ENCODE measurements at places on chromosomes 12 and 14.

GRCh38 chr14:69048456-69048855 is 69.4 kb upstream of the ACTN1 start:
- no peak for DNase-seq
- no peak overlapping the region for H3K27ac ChIP-seq
- H3K4me3 ChIP-seq = no peak overlapping the region
- no peaks in the 10 kb centered on the region for H3K27me3 ChIP-seq
- peaks cover 25% of the 10 kb centered on the region for H3K4me1 ChIP-seq

GRCh38 chr14:74950795-74951442 is 4.5 kb downstream of the PGF start:
- H3K36me3 ChIP-seq = no peaks in the 10 kb centered on the region
- peak overlapping the region; percentile 23 for H3K27ac ChIP-seq
- peaks cover 18% of the 10 kb centered on the region for H3K4me1 ChIP-seq
- no peaks in the 10 kb centered on the region for H3K27me3 ChIP-seq
- no peak overlapping the region for H3K4me3 ChIP-seq

- no peak overlapping the region for H3K27ac ChIP-seq
- H3K36me3 ChIP-seq = no peaks in the 10 kb centered on the region
- H3K27me3 ChIP-seq = no peaks in the 10 kb centered on the region
- no peak overlapping the region for H3K4me3 ChIP-seq
- no peak for DNase-seq
Measured at GRCh38 chr12:78406828-78407227, 457.7 kb upstream of the SYT1 start.

- peak within 1 kb of the TSS; percentile 88 for H3K27ac ChIP-seq
- H3K27me3 ChIP-seq = no peaks in the 10 kb centered on the region
- peak within 1 kb of the TSS; percentile 77 for H3K4me3 ChIP-seq
- peaks cover 29% of the 10 kb centered on the region for H3K36me3 ChIP-seq
- peaks cover 15% of the 10 kb centered on the region for H3K4me1 ChIP-seq
- DNase-seq = peak; percentile 98
Measured at GRCh38 chr14:24232121-24232644, at the start of gene NEDD8. NEDD8 (minus strand) TSS chr14:24232367; CDS start chr14:24232267, 100 bp downstream.

GRCh38 chr12:24297516-24297915 is 348.0 kb upstream of the SOX5 start:
- no peaks in the 10 kb centered on the region for H3K27me3 ChIP-seq
- no peaks in the 10 kb centered on the region for H3K36me3 ChIP-seq
- no peak for DNase-seq
- H3K27ac ChIP-seq = peak overlapping the region; percentile 12
- no peak overlapping the region for H3K4me3 ChIP-seq

GRCh38 chr12:12398026-12398859 is 41.4 kb downstream of the BORCS5 start:
- H3K27ac ChIP-seq = no peak overlapping the region
- no peak overlapping the region for H3K4me3 ChIP-seq
- H3K27me3 ChIP-seq = no peaks in the 10 kb centered on the region
- H3K36me3 ChIP-seq = no peaks in the 10 kb centered on the region
- DNase-seq = peak; percentile 28

- H3K4me3 ChIP-seq = no peak overlapping the region
- H3K27me3 ChIP-seq = no peaks in the 10 kb centered on the region
- no peaks in the 10 kb centered on the region for H3K4me1 ChIP-seq
- peak; percentile 31 for DNase-seq
- H3K36me3 ChIP-seq = no peaks in the 10 kb centered on the region
Measured at GRCh38 chr12:104733717-104734175, 224.3 kb downstream of the SLC41A2 start.

GRCh38 chr12:54388237-54389133 is 4.0 kb upstream of the ZNF385A start:
- no peak overlapping the region for H3K4me3 ChIP-seq
- no peak for DNase-seq
- no peaks in the 10 kb centered on the region for H3K27me3 ChIP-seq

DNA sequence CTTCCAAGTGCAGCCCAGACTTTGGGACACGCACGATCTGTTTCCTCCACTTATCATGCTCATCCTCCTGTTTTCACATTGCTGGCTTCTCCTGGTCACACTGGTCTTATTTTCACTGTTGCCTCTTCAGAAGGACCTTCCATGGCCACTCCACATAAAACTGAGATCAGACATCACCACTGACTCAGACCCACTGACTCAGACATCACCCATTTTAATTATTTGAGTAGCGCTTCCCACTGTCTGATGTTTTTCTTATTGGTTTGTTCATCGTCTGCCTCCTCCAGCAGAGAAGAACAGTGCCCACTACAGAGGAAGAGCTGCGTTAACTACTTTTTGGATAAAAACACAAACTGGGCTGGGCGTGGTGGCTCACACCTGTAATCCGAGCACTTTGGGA is 270.5 kb upstream of the PWP1 start:
- no peaks in the 10 kb centered on the region for H3K36me3 ChIP-seq
- no peaks in the 10 kb centered on the region for H3K4me1 ChIP-seq
- H3K27me3 ChIP-seq = no peaks in the 10 kb centered on the region
- H3K4me3 ChIP-seq = no peak overlapping the region
- DNase-seq = no peak
- no peak overlapping the region for H3K27ac ChIP-seq

GRCh38 chr12:132614861-132615578 is 3.6 kb upstream of the P2RX2 start:
- peaks cover 5% of the 10 kb centered on the region for H3K4me1 ChIP-seq
- no peak overlapping the region for H3K4me3 ChIP-seq
- no peak overlapping the region for H3K27ac ChIP-seq
- DNase-seq = peak; percentile 92

GRCh38 chr12:92558215-92558773 is 144.5 kb upstream of the PLEKHG7 start:
- H3K36me3 ChIP-seq = no peaks in the 10 kb centered on the region
- no peaks in the 10 kb centered on the region for H3K4me1 ChIP-seq
- no peaks in the 10 kb centered on the region for H3K27me3 ChIP-seq

DNA sequence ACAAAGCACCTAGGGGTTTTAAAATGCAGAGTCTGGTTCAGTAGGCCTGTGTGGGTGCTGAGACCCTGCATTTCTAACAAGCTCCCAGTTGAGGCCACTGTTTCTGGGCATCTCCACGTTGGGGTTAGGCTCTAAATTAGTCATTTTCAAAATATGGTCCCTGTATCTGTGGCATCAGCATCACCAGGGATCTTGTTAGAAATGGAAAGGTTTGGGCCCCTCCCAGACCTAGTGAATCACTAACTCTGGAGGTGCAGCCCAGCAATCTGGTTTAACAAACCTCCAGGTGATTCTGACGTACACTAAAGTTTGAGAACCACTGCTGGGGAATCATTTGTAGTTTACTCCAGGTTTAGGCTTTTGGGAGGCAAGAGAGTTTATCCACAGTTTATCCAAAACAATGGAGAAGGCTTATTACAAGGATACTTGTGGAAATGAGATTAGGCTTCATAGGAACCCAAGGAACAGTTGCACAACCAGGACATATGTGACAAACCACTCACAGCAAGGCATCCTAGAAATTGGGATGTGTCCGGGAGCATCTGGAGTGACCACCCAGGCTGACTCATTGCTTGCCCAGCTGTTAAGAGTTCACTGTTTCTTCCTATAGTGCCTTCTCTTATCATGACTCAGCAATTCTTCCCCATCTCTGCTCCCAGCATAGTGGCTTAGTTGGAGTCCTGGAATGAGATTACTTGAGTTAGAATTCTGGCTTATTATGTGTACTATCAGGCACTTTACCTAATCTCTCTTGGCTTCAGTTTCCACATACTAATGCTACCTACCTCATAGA is 71.6 kb upstream of the STXBP6 start:
- H3K27me3 ChIP-seq = no peaks in the 10 kb centered on the region
- no peaks in the 10 kb centered on the region for H3K4me1 ChIP-seq
- no peaks in the 10 kb centered on the region for H3K36me3 ChIP-seq
- no peak overlapping the region for H3K27ac ChIP-seq

DNA sequence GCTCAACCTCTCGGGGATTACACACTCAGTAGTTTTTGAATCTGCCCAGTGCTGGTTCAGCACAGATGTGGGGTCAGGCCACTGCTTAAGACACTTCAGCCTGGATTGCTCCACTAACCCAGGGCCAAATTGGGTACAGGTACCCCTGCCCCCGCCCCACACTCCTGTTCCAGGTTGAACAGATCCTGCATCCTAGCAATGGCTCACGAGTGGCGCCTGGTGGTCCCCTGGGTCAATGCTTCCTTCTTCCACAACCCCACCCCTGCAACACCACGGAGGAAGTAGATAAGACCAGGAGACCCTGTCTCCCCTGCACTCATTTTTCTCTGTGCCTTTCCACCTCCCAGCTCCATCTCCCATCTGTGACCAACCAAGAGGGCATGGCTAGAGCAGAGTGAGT is 108.4 kb downstream of the ESRRB start:
- no peak overlapping the region for H3K4me3 ChIP-seq
- H3K4me1 ChIP-seq = peaks cover 23% of the 10 kb centered on the region
- DNase-seq = no peak
- H3K27ac ChIP-seq = no peak overlapping the region
- no peaks in the 10 kb centered on the region for H3K36me3 ChIP-seq
- no peaks in the 10 kb centered on the region for H3K27me3 ChIP-seq

- no peaks in the 10 kb centered on the region for H3K36me3 ChIP-seq
- H3K27me3 ChIP-seq = no peaks in the 10 kb centered on the region
- no peak overlapping the region for H3K27ac ChIP-seq
- no peak overlapping the region for H3K4me3 ChIP-seq
- DNase-seq = no peak
- H3K4me1 ChIP-seq = peaks cover 29% of the 10 kb centered on the region
Measured at GRCh38 chr12:121927813-121928212, 9.4 kb downstream of the CFAP251 start.

- DNase-seq = peak; percentile 89
- H3K36me3 ChIP-seq = no peaks in the 10 kb centered on the region
- no peaks in the 10 kb centered on the region for H3K27me3 ChIP-seq
- H3K27ac ChIP-seq = no peak overlapping the region
- peaks cover 17% of the 10 kb centered on the region for H3K4me1 ChIP-seq
- H3K4me3 ChIP-seq = no peak overlapping the region
Measured at GRCh38 chr12:575948-576614, 87.2 kb downstream of the NINJ2 start.

GRCh38 chr14:63203618-63204406 is 431 bp upstream of the RHOJ start:
- no peaks in the 10 kb centered on the region for H3K27me3 ChIP-seq
- peak; percentile 95 for DNase-seq
- H3K36me3 ChIP-seq = no peaks in the 10 kb centered on the region
- peak overlapping the region; percentile 49 for H3K4me3 ChIP-seq
- peak overlapping the region; percentile 91 for H3K27ac ChIP-seq

- peak overlapping the region; percentile 68 for H3K4me3 ChIP-seq
- DNase-seq = no peak
- H3K27ac ChIP-seq = no peak overlapping the region
- peaks cover 26% of the 10 kb centered on the region for H3K4me1 ChIP-seq
- no peaks in the 10 kb centered on the region for H3K27me3 ChIP-seq
Measured at GRCh38 chr12:48816143-48816854, 2.0 kb upstream of the CACNB3 start.

DNA sequence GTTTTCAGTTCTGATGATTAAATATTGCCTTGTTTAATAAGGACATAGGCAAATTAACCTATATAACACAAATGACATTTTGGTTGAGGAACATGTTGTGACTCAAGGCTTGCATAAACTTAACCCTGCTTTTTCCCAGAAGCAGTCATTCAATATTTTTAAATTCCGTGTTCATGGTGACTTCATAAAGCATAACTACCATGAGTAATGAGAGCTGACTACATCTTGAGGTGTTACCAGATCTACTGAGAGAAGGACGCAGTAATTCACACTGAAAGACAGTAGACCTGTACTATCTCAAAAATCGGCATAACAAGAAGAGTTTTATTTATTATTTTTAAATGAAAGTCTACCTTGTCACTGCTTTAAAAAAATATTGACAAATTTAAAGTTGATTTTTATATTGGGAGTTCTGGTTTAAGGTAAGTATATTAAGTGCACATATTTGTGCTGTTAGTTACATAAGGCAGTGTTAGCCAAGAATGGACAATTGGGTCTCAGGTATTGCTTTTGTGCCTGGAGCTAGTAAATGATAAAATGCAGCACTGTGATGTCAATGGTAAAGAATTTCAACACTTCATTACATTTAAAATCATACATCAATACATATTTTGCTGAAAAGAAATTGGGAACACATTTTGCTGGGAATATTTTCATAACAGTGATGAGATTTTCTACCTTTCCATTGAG is 1198.5 kb downstream of the FSCB start:
- DNase-seq = no peak
- H3K27ac ChIP-seq = no peak overlapping the region
- H3K27me3 ChIP-seq = no peaks in the 10 kb centered on the region
- H3K4me3 ChIP-seq = no peak overlapping the region
- no peaks in the 10 kb centered on the region for H3K36me3 ChIP-seq

DNA sequence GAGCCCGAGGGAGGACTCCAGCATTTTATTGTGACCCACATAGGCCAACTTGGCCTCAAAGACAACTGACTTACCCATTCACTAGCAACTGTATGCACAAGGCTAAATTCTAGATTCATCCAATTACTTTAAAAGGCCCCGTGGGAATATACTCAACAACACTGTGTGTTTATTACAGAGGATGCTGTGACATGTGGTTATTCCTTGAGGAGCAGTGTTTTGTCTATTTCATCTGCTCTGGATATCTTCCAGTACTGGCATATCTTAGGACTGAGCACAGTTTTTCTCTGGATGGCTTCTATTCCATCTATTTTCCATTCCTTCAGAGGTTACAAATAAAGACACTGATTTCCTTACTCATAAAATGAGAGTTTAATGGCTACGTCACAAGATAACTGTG is 87.2 kb upstream of the KRAS start:
- no peaks in the 10 kb centered on the region for H3K36me3 ChIP-seq
- H3K27ac ChIP-seq = no peak overlapping the region
- peaks cover 22% of the 10 kb centered on the region for H3K4me1 ChIP-seq
- H3K27me3 ChIP-seq = no peaks in the 10 kb centered on the region
- no peak overlapping the region for H3K4me3 ChIP-seq
- DNase-seq = peak; percentile 61

DNA sequence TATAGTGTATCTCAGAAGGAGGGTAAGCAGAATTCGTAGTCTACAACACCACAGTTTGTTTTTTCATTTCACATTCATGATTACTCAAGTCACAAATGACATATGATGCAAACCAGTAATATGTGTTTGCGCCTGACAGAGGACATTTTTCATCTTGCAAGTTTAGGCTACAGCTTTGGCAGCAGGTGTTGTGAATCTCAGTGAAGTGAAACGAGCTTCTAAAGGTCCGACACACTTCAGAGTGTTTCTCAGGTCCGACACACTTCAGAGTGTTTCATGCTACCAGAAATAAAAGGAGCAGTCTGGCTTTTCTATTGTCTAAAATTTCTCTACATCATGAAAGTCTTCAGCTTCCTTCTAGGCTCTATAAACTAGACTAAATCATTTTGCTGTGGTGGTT is 22.7 kb downstream of the CLEC14A start:
- H3K27ac ChIP-seq = no peak overlapping the region
- no peak for DNase-seq
- H3K4me1 ChIP-seq = no peaks in the 10 kb centered on the region

- no peak overlapping the region for H3K27ac ChIP-seq
- no peak overlapping the region for H3K4me3 ChIP-seq
- H3K36me3 ChIP-seq = no peaks in the 10 kb centered on the region
- no peaks in the 10 kb centered on the region for H3K27me3 ChIP-seq
Measured at GRCh38 chr12:64624035-64624434, 13.7 kb downstream of the RASSF3 start.

GRCh38 chr12:120215766-120216735 is 15.1 kb upstream of the RPLP0 start:
- no peaks in the 10 kb centered on the region for H3K27me3 ChIP-seq
- H3K4me3 ChIP-seq = no peak overlapping the region
- H3K27ac ChIP-seq = no peak overlapping the region
